ENCODE measurements at places on chromosomes 5 and 9.

- no peak for DNase-seq
Measured at GRCh38 chr5:96209829-96210228, 223.2 kb downstream of the PCSK1 start.

GRCh38 chr5:127723571-127723970, 20.4 kb downstream of the CCDC192 start:
- DNase-seq: no peak

GRCh38 chr5:35129921-35130485, 82.3 kb upstream of the AGXT2 start:
- peak; percentile 15 for DNase-seq

- no peak for DNase-seq
Measured at GRCh38 chr5:143807401-143807800, 4.6 kb upstream of the HMHB1 start.

DNA sequence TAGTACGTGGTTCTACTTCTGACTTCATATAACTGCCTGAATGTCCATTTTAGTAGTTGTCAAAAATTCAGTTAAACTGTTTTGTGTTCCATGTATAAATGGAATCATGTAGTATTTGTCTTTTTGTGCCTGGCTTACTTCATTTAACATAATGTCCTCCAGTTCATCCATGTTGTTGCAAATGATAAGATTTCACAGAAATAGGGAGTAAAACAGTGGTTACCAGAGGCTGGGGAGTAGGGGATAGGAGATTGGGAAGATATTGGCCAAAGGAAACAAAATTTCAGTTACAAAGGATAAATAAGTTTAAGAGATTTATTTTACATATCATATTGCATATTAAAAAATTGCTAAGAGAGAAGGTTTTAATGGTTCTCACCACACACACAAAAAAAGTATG, 425.0 kb upstream of the MEF2C start:
- no peak for DNase-seq

- DNase-seq: no peak
Measured at GRCh38 chr5:103262422-103262871, 3.9 kb downstream of the MACIR start.

Measured in CD4-positive, alpha-beta T cell treated with Interleukin-4 for 1 hour (primary cell).